ENCODE measurements at places on chromosomes 1 and 21.
A peak's percentile ranks its signal among the peaks of the same experiment; 100 is the strongest.

GRCh38 chr1:151773702-151774101 lies 10.4 kb upstream of the MRPL9 start:
- DNase-seq = no peak

GRCh38 chr1:203926025-203926540 lies 64.7 kb downstream of the SNRPE start:
- no peak for DNase-seq

DNA sequence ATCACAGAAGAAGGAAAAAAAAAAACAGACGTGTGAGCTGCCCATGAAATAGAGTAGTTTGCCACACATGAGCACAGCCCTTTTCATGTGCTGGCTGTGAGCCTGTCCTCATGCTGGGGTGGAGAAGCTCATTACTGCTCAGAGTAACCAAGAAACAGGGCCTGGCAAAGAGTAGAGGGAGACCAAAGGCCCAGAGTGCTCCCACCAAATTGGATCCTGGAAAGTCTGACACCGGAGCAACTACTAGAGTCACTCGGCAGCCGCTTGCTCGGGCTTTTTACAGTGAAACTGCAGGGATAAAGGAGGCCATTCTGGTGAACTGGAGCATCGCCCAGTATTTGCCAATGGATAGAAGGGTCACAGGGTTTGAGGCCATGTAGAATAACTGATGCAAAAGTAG lies 64.4 kb upstream of the BARHL2 start:
- peak; percentile 3 for DNase-seq

DNA sequence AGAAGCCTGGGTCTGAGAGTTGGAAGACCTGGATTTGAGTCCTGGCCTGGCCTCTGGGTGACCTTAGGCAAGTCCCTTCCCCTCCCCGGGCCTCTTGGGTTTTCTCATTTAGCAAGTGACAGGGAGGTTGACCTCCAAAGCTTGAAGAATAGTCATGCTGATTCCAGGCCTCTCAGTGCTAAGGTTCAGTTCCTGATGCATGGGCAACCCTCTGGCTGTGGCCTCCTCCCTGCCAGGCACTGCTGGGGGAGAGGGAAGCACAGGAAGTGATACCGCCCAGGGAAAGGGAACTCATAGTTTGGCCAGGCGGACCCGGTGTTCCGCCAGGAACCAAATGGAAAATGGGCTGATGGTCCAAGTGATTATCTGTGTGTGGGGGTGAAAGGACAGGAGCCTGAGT lies 23.6 kb upstream of the WASF2 start:
- no peak for DNase-seq

DNA sequence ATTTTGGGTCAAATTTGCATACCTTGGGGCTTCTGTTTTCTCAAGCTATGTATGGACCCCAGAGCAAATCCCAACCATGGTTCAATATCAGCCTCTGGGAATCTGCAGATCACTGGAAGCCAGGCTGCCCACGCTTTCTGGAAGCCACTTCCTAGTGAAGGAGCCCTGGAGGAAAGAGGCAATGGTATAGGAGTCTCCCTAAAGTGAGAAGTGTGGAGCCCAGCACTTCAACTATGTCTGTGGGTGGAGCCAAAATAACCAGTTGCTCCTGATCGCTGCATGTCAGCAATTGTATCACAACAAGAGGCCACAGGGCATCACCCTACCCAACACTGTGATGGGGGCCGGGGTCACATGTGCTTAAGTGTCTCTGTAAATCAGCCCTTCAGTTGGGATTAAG lies 26.9 kb downstream of the ETS2 start:
- DNase-seq = no peak

- DNase-seq = no peak
These were observed 21.3 kb upstream of the CCDC190 start for GRCh38 chr1:162882248-162882674.

DNA sequence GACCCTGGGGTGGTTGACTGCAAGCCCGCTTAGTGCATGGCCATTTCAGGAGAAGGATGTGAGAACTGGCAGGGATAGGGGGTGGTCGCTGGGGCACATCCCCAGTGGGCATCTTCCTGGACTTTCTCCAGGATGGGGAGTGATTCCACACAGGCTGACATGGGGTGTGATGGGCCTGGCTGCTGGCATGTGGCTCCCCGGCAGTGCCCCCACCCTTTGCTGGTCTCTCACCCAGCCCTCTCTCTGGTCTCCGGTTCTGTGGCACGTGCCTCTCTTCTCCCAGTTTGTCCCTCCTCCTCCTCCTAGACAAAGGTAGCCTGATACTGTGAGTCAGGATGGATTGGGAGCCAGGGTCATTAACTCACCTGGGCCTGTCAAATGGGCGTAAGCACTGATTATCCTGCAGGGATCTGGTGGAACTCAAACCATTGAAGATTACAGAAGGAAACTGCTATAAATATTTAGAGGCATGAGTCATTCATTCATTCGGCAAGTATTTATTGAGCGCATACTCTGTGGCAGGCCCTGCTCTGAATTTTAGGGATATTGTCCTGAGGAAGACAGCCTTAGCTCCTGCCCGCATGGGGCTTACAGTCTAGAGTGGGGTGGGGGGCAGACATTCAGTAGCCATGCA lies 23.6 kb upstream of the EPS8L3 start:
- DNase-seq = no peak

DNA sequence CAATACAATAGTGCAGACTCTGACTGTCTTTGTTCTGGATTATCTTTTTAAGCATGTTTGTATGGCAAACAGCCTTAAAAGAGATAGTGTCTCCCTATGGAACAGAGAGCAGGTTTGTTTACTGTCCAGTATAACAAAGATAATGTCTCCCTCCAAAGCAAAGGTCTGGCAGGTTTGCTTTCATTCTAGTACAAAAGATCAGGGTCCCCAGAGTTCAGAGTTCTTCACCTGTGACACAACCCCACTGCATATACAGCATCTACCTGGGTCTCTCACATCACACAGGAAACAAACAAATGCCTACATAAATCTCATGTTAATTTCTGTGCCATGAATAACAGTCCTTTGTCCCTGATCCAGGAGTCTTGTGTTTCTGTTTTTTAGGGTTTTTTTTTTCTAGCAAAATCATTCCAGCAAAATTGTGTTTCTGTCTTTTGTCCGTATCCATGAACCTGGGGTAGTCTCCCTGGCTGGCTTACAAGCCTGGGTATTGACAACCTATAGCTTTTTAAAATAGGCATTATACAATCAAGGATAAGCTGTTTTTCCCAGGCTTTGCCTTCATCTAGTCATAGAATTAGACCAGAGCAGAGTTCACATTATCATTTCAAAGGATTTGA lies 89.4 kb upstream of the PTBP2 start:
- DNase-seq = no peak

DNA sequence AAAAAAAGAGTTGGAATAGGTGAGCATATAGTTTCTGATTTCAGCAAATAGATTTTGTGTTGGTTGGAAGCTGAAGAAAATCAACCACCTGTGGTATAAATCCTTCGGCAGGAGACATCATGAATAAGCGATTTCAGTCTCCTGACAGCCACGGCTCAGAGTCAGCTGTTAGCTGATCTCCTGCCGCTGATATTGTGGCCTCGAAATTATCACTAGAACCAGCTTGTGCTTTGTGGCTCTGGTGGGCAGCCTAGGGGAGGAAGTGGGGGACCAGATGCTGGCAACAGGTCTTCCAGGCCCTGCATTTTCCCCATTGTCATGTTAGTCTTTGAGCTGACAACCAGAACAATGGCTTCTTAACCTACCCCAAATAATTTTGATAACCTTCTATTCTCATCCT lies 842 bp upstream of the GCSAML start:
- no peak for DNase-seq

DNA sequence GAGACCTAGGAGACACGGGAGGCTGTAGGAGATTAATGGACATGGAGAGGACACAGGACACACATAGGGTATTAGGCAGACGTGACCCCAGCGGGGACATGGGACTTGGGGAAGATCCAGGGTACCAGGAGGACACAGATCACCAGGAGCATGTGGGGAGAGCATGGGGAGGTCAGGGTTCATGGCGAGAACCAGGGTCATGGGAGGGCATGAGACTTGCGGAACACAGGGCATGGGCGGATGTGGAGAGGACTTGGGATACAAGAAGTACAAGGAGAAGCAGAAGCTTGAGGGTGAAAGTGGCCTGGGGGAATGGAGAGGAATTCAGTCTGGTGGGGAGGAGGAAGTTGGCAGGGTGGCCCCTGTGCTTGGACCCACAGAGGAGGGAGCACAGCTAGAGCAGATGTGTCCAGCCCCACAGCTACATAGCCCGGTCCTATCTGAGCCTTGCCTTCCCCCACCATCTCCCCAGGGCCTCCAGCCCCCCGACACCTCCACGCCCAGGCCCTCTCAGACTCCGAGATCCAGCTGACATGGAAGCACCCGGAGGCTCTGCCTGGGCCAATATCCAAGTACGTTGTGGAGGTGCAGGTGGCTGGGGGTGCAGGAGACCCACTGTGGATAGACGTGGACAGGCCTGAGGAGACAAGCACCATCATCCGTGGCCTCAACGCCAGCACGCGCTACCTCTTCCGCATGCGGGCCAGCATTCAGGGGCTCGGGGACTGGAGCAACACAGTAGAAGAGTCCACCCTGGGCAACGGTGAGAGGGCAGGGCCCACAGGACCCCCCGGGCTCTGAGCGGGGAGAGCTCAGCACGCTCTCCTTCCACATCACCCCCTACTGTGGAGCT lies 12.1 kb downstream of the TIE1 start:
- DNase-seq = no peak

- DNase-seq = peak; percentile 37
These were observed 101.7 kb downstream of the BCAR3 start for GRCh38 chr1:93579891-93580290.

DNA sequence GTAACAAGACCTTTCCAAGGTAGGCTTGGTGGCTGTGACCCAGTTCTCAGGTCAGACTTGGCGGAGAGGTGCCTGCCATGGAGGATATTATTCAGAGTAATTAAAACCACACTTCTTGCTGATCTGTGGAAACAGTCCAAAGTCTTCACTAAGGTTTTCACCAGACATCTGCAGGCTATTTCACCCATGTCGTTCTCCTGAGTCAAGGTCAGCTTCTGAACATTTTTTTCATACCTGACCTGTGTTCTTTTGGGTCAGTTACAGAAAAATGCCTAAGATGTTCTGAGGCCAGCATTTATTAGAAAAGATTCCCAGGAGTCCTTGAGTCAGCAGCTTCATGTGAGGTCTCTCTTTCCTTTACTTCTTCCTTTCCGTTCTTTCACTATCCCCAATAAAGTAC lies 54.9 kb downstream of the RGL1 start:
- no peak for DNase-seq

- no peak for DNase-seq
These were observed 9.2 kb upstream of the KCNQ4 start for GRCh38 chr1:40774266-40774998.

DNA sequence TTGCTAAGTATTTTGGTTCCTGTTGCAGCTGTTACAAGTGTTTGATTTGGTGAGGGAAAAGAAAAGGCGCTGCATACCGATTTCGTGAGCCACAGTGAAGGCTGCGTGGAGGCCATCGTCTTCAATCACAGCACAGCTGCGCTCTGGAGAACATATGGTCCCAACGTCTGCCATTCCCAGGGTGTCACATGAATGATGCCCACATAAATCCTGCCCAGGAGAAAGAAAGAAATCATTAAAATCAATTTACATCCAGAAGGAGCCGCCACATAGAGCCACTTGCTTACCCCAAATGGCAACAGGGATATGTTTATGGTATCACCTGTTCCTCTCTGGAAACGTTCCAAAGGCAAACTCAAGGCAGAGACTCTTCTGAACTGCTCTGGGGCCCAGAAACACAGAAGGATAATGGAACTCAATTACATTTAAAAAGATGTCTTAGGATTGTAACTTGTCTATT lies 12.2 kb downstream of the ADAMTS5 start:
- no peak for DNase-seq

- no peak for DNase-seq
These were observed 308.8 kb downstream of the SMYD3 start for GRCh38 chr1:246198115-246198816.

DNA sequence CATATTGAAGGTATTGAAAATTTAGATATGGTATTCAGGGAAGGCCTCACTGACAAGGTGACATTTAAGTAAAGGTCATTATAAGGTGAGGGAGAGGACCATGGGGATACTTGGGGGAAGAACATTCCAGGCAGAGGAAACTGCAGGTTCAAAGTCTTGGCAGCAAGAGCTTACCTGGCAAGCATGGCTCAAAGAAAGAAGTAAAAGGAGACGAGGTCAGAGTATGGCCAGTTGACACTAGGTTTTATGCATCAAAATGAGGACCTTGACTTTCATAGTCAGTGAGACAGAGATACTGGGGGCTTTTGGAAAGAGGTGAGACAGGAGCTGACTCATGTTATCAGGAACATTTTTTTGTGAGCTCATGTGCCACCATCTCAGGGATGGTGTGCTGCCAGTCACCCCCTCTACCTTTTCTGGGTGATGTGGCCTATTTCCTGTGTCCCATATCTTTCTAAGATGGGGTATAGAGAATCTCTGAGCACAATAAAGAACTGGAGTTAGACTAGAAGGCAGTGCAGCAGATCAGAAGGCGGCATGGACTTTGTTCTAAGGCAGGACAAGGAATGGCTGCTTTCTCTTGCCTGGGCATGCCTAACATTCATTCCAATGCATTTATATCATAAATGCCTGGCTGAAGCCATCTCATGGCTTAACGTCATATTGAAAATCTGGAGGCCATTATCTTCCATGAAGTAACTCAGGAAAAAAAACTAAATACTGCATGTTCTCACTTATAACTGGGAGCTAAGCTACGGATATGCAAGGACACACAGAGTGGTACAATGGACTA lies 406.7 kb downstream of the NTNG1 start:
- no peak for DNase-seq

DNA sequence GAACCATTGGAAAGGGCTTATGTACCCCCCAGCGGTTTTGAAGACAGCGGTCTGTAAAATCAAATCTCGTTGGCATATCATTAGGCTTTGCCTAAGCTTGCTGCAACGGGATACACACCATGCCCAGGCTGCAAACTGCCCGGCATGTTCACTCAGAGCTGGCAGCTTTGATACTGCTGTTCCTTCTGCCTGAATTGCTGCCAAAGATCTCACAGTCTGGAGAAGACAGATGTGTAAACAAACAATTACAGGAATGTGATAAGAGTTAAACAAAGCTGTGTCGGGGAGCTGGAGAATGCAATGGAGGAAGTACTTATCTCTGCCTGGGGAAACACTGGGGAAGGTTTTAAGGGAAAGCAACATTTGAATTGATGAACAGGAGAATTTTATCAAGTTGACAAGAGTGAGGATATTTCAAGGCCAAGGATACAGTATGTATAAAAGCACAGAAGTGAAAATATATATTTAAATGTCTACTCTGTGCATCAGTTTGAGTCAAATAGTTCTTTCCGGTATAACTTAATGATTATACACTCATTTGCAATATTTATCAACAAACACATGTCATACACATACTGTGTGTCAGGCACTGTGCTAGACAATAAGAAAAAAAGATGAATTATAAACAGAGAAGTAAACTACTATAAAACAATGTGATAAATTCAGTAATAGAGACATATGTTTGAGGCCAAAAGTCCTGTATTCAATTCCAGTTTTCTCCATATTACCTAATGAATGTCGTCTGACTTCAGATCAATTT lies 29.9 kb downstream of the CHML start:
- no peak for DNase-seq

GRCh38 chr1:204188959-204189639 lies 7.2 kb downstream of the KISS1 start:
- no peak for DNase-seq

- no peak for DNase-seq
These were observed 5.6 kb downstream of the CD52 start for GRCh38 chr1:26323382-26323781.

- DNase-seq = no peak
These were observed 797 bp upstream of the KCNJ9 start for GRCh38 chr1:160080381-160081100.

- no peak for DNase-seq
These were observed 2.6 kb downstream of the PABPC4 start for GRCh38 chr1:39573736-39574624.

- no peak for DNase-seq
These were observed 169.9 kb downstream of the HS2ST1 start for GRCh38 chr1:87084244-87084836.
